ENCODE measurements at places on chromosomes 1 and 21.
A peak's percentile ranks its signal among the peaks of the same experiment; 100 is the strongest.

- DNase-seq, result no peak
These were observed 44.9 kb upstream of the SLC30A10 start for GRCh38 chr1:219973213-219973612.

DNA sequence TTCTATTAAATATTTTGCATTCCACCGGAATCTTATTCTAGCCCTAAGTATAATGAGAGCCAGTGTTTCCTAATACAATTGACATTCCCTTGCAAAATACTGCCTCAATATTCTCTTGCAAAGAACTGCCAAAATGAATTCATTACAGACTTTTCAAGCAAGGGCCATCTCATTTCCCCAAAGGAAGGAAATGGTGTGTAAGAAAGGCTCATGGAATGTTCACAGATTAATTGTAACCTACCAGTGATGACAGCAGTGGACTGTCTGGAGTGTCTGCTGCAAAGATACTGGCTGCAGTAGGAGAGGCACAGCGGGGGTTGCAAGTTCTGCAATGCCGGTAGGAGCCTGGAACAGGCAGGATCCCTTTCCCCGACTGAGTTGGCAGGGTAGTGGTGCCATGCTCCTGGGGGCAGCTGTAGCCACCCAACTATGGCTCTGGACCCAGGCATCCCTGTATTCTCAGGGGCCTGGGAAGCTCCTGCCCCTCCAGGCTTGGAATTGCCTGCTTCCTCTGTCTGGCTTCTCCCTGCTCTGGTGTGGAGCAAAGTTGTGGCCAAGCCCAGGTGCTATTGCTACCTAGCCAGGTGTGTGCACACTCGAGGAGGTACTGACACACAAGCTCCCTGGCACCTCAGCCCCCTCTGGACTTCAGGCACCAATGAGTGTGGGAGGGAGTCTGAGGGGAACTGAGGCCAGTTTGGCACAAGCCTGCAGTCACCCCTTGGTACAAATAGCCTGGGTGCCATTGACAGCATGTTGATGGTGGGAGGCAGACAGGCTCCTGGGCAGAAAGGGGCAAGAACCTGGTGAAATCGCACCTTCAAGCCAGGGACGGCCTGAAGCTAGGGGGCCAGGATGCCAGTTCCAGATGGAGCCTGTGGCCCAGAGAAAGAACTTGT is 1371.0 kb downstream of the KCNT2 start:
- no peak for DNase-seq

DNA sequence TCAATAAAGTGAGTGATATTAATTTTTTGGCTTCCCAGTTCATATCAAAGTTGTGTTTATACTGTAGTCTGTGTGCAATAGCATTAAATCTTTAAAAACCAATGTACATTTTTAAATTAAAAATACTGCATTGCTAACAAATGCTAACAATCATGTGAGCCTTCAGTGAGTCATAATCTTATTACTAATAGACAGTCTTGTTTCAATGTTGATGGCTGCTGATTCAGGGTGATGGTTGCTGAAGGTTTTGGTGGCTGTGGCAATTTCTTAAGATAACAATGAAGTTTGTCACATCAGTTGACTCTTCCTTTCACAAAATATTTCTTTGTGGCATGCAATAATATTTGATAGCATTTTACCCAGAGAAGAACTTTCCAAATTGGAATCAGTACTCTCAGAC is 109.0 kb downstream of the ZMYM4 start:
- DNase-seq, result no peak

GRCh38 chr1:167333124-167333523 is 112.4 kb downstream of the POU2F1 start:
- DNase-seq, result no peak

- no peak for DNase-seq
These were observed 70.3 kb downstream of the CD46 start for GRCh38 chr1:207822124-207822601.

DNA sequence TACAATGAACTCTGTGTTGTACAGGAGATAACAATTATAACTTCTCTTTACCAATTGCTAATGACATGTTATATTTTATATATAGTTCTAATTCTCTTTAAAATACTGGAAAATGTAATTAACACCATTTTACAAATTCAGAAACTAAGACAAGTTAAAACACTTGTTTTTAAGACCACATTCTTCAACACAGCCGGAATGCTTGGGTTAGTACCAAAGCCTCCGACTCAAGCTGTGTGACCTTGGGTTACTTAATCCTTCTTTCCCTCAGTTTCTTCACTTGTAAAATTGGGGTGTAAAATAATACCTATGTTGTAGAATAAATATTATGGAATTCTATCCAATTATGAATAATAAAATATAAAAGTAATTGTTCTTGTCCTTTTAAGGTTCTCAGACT is 378.7 kb downstream of the USH2A start:
- DNase-seq, result no peak

GRCh38 chr21:35779690-35780570 is 280.4 kb downstream of the SETD4 start:
- DNase-seq, result no peak

- no peak for DNase-seq
These were observed 16.0 kb downstream of the ITPKB start for GRCh38 chr1:226722901-226723656.

DNA sequence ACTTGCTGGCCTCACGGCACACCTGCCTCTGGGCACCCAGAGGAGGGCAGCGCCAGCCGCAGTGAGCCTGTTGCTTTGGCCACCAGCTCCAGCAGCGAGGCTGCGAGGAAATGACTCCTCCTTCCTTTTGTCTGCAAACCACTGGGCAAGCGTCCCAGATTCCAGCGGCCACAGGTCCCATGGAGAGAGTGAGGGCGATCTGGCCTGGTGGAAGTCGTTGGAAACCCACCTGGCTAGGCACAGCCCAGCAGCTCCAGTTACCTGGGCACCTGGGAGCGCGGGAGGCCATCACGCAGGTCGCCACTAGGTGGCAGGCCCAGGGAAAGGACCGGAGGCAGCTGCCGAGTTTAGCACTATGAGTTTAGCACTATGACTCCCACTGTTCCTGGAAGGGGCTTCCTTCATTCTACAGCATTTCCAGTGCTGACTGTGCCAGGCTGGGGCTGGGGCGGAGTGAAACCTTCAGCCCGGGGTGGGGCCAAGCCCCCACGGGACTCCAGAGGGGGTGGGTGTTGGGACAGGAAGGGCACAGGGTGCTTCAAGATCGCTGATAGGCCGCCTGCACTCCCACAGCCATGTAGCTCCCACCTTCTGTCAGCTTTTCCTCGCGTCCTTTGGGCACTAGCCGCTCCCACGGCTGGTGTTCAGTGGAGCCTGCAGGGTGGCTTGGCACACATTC is 1.1 kb upstream of the ESPN start:
- DNase-seq, result peak; percentile 67

DNA sequence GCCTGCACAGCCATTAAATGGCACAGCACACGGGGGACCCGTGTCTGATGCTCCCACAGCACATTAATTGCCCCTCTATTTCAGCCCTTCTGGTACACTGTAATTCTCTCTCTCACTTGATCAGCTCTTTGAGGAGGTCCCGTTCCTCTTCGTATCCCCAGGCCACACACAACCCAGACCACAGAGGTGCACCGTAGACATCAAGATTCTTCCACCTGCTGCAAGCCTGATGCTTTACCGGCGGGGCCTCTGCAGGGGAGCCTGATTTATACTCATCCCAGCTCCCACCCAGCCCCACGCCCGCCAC is 759 bp downstream of the SMYD3 start:
- peak; percentile 6 for DNase-seq

DNA sequence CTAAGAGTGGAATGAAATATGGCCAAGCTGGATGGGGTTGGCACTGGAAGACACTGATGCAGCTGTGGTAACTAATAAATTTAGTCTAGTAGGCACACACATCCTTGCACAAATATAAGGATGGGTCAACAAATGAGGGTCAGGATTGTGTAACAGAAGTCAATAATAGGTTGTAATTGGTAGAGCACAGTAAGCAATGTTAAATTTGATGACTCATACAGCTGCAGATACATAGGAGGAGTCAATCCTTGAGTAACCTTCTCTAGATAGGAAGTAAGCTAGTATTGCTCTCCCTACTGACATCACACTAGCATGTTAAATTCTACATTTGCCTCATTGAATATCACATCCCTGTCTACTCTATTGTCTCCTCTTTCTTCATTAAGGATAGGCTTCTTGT is 332.1 kb downstream of the PTPRC start:
- DNase-seq, result no peak

- no peak for DNase-seq
These were observed 250.4 kb downstream of the NFIA start for GRCh38 chr1:61332796-61333195.

DNA sequence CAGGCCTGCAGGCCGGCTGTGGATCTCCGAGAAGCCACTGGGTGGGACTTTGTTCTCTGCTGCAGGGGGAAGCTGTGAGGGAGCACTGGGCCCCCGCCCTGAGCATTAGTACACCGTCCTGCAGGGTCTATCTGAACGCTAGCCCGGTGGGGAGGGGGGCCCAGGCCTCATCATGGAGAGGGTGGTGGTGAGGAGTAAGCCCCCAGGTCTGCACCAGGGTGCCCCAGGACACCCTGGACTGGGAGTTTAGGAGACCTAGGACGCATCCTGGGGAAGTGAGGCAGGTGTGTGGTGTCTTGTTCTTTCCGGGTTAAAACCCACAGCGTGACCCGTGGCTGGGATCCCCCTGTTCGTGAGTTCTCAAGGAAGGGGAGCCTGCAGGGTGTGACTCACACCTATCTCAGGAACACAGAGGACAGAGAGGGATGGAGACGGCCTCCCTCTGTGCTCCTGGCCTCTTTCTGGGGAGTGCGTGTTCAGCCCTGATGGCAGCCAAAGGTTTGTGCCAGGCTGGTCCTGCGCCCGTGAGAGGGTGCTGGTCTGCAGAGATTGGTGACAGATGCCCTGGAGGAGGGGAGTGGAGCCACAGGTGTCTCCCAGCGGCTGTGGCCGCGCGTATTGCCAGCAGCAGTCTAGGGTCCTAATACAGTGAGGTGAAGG is 44.8 kb downstream of the AGPAT3 start:
- DNase-seq, result no peak

GRCh38 chr21:39348355-39349210 is at the start of gene HMGN1:
Gene HMGN1, minus strand, starts transcription at chr21:39349088. Its CDS starts 171 bp downstream, at chr21:39348917.
- peak; percentile 93 for DNase-seq

- DNase-seq, result peak; percentile 27
These were observed 7.5 kb downstream of the MX2 start for GRCh38 chr21:41369105-41369919.

- no peak for DNase-seq
These were observed 56.9 kb upstream of the PTGS2 start for GRCh38 chr1:186736971-186737685.

DNA sequence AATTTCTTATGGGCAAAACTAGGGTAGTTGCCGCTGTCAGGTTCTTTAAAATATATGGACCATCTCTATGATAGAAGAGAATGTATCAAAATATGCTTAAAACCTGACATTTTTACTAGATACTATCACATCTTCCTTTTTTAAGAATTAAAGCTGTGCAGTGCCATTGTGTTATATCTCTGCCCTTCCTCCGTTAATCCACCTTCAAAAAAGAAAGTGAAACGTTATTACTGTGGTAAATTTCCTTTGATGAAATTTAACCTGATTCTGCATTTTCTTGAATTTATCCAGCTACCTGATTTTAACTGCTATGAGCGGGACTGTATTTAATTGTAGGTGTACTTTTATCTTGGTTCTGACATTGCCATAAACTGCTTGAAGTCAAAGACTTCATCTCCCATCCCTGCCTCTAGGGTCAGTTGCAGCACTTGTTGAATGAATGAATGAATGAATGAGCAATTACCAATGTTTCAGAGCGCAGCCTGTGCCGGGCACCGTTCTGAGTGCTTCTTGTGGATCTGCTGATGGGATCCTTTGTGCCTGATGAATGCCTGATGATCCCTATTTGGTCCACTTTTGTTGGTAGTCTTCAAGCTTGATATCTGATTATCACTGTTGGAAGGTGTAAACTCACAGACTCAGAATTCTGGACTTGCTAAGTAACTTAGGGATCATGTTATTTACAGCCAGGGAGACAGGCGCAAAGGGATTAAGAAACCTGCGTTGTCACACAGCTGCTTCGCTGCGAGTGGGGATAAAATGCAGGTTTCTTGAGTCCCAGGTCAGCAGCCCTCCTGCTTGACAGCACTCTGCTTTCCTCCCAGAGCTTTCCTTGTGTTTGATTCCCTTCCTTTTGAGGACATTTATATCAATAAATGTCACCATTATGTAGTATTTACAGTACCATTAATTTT is 30.1 kb downstream of the SMYD2 start:
- DNase-seq, result no peak

GRCh38 chr1:64595871-64596515 is 126.1 kb downstream of the CACHD1 start:
- no peak for DNase-seq

DNA sequence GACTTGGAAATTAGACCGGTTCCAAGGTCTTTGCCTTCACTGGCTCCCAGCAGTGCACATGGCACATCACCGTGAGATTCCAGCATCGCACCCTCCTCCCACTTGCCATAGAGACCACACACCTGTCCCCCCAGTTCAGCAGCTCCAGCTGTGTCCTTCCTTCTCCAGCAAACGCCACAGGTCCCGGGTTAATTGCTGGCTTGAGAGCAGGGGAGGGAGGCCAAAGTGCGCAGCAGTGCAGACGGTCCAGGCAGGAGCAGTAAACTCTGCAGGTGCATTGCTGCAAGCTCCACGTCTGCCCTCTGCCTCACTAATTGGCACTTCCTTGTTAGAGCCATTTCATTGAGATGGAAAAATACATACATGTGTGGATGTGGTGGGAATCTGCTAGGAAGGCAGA is 65.3 kb downstream of the KLHDC7A start:
- DNase-seq, result no peak

- DNase-seq, result no peak
These were observed 156.0 kb upstream of the BACE2 start for GRCh38 chr21:41011951-41012366.

GRCh38 chr1:2202843-2203601 is 8.4 kb upstream of the FAAP20 start:
- DNase-seq, result no peak

DNA sequence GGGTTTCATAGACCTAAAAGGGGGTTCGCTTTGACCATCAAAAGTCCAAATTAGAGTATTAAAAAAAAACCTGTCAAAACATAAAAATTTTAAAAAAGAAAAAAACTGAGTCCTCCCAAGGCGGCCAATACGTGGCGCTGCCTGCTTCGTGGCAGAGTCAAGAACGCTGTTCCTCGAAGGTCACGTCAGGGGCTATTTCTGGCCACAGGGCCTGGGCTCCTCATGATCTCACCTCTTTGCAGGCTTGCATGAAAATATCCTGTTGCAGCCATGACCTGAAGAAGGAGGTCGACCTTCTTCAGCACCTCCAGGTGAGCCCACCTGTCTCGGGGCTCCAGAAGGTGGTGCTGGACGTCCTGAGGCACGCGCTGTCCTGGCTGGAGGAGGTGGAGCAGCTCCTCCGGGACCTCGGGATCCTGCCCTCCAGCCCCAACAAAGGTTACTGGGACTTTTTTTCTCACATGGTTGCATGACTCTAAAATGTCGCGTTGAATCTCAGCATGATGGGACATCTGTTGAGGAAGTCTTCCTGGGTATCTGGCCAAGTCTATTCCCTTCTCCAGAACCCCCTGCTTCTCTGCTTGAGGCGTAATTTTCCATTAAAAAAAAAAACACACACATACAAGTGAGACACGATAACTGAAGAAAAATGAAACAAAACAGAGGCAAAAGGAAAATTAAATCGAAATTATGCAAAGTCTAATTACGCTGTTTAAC is 80.4 kb upstream of the EFHD2 start:
- DNase-seq, result no peak

Data from head of caudate nucleus (tissue), 42 donors.